ENCODE measurements at places on chromosomes 12 and 14.

DNA sequence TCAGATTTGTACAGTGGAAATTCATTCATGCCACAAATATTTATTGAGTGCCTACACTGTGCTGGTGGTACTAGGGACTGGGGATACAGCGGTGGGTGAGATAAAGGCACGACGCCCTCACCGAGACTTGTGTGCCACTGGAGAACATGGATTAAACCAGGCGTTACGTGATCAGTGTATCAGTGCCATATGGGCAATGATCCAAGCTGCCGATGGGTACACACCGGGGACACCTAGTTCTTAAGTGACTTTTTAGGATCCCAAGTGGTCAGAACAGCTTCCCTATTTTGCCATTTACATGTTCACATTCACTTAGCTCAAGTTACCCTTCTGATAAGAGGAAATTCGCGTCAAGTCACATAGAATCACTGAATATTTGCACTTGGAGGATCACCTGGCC is 236.7 kb downstream of the CACNA1C start:
- no peak for DNase-seq

DNA sequence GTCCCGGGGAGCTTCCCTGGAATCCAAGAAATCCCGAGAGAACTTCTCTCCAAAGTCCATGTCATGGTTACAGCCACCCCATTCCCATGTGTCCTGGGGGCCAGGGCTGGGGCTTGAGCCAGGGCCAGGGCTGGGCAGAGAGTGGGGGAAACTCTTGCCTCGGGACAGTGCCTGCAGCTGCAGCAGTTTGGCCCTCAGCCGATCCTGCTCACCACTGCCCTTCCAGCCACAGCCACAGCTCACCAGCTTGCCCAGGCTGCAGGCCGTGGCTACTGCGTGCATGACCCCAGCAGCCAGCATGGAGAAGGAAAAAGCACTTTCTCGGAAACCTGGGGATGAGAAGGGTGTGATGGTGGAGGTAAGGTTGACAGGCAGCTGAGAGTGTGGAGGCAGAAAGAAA is 3.5 kb downstream of the WNT10B start:
- no peak for DNase-seq

GRCh38 chr14:21902561-21903181 is 229.1 kb upstream of the OR4E1 start:
- peak; percentile 51 for DNase-seq

- peak; percentile 57 for DNase-seq
These were observed 289.2 kb downstream of the ADGRD1 start for GRCh38 chr12:131242741-131243496.

DNA sequence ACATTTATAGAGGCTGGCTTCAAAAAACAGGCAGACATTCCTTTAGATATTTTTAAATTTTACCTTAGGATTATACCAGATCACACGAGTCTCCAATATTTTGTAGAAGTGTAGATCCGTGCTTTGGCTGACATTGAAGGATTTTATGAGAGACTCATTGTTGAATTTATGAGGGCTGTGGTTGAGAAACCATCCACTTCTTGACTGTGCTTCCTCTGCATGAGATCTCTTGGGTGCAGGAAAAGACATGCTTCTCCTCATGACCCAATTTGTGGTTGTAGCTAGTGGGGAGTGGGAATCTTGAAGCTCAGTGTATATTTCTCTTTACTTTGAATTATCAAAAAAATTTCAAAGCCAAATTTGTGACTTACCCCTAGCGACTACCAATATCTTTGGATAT is 36.7 kb upstream of the NKX2-8 start:
- DNase-seq, result no peak

GRCh38 chr12:103546959-103547358 is 40.1 kb upstream of the STAB2 start:
- no peak for DNase-seq

DNA sequence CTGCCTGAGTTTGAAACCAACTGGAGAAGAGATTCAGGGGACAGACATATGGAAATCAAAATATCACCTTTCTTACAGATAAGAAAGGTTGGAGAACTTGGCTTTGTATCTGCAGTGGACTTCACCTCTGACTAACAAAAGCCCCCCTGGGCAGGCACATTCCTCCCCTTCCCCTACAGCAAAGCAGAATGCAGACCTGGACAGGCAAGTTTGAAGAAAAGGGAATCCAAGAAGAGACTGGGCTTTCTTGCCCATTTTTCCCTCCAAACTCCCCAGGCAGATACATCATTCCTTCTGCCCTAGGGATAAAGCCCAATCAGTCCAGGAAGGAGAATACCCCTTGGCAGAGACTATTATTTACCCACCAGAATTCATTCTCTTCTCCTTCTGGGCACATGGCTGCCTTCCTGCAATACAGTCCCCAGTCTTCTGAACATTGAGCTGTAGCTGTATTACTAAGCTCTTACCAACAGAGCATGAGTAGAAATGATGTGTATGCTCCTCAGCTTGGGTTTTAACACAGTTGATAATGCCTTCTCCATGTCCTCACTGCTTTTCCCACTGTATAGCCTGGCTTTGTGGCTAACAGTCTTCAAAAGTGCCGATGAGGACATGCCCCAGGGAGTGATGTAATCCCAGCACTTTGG is 17.4 kb upstream of the NAP1L1 start:
- DNase-seq, result no peak

DNA sequence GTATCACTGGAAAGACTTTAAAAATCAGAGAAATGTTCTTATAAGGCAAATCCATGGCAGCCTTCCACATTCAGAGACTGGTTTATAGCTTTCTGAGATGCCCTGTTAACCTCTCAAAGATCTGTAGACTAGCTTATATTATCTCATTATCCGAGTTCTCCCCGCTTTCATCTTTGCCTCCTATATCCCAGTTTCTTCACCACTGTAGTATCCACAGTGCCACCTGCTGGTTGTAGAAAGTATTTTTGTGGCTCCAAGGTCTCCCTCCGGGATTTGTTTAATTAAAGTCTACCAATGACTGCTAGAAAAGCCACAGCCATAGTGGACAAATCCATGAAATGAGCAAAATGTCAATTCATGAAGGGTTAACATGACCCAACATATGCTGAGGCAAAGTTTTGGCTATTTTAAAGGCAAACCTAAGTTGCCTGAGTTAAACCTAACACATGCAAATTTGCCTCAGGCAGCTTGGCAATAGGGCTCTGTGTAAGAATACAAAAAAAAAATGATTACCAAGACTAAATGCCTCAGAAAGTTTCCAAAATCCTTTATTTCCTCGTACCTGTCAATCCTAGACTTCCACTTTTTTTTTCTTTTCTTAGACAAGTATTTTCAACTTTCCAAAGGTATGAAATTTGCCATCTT is 218.8 kb upstream of the BMP4 start:
- peak; percentile 76 for DNase-seq

GRCh38 chr12:89821896-89822295 is 113.3 kb upstream of the ATP2B1 start:
- DNase-seq, result no peak

- DNase-seq, result no peak
These were observed 157.3 kb downstream of the AEBP2 start for GRCh38 chr12:19596434-19597166.

GRCh38 chr14:50452296-50452695 is 55.6 kb upstream of the CDKL1 start:
- no peak for DNase-seq

DNA sequence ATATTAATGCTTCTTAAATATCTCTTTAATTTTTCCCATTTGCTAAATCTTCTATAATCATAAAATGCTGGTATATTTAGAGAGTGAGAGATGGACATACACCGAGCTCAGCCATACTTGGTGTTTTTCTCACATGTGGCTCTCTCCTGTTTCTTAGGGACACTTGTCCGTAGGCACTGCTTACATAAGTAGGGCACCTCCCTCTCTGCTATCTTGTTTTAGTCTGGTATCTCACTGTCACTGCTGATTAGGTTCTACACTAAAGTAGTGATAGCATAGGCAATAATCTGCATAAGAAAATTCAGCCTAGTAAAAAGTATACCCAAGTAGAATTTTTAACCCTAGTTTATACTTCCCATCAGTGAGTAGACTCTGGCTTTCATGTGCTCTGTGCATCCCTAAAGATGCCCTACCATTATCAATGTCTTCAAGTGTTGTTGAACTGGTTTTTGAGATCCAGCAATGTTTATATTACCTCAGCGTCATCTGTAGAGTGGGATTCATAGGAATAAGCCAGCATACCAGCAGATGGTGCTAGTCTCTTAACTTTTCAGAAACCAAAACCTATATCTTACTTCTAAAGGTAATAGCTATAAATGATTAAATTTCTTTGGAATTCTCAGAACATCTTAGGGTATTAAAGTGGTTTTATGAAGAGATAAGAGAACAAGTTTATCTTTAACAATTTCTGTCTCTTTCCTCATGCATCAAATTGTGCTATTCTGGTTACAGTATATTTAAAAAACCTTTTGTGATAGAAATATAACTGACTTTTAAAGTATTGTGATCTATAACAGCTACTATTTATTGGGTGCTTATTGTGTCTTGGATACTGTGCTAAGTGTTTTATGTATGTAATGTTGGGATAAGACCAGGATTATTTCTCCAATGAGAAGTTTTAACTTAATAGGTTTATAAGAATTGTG is 32.9 kb downstream of the ARID2 start:
- DNase-seq, result peak; percentile 45

GRCh38 chr12:116520801-116521471 is 38.2 kb upstream of the MAP1LC3B2 start:
- DNase-seq, result no peak

- no peak for DNase-seq
These were observed 20.9 kb upstream of the CNIH1 start for GRCh38 chr14:54462048-54462447.

DNA sequence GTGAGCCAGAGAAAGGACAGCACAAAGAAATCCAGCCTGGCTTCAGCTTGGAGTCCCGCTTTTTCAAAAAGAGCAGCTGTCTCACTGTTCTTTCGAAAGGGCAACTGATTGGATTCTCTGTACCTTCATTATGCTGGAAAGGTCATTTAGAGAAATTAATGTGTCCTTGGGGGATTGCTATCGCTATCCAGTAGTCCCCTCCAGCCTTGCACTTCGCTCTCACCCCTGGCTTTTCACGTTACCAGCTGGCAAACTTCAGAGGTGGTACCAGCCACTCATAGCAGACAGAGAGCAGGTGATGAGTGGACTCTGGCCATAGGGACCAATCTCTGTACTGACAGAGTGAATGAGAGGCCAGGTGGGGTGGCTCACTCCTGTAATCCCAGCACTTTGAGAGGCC is 11.8 kb upstream of the NUAK1 start:
- DNase-seq, result no peak

GRCh38 chr14:104686624-104687517 is 2.5 kb upstream of the INF2 start:
- DNase-seq, result peak; percentile 66

- DNase-seq, result no peak
These were observed 24.5 kb downstream of the RNASE10 start for GRCh38 chr14:20529806-20530205.

GRCh38 chr14:73762375-73762822 is 48.2 kb upstream of the PNMA1 start:
- DNase-seq, result no peak

DNA sequence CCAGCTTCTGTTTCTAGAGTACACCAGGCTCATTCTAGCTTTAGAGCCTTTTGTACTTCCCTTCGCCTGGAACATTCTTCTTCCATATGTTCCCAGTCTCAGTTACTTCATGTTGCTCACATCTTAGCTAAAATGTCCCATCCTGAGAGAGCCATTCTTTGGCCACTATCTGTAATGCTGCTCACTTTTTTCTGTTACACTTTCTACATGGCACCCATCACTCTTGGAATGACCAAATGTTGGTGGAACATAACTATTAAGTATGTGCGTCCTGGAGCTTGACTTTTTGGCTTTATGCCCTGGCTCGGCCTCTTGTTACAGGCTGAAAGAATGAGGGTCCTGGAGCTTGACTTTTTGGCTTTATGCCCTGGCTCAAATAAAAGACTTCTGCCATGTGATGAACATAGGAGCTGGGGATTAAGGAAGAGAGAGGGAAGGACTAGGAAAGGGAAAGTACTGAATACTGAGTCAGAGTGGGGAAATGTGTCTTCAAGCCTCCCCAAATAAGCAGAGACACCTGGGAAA is 442.9 kb upstream of the ATP2B1 start:
- DNase-seq, result no peak

- no peak for DNase-seq
These were observed 115.4 kb upstream of the MYL2 start for GRCh38 chr12:111035578-111036301.

DNA sequence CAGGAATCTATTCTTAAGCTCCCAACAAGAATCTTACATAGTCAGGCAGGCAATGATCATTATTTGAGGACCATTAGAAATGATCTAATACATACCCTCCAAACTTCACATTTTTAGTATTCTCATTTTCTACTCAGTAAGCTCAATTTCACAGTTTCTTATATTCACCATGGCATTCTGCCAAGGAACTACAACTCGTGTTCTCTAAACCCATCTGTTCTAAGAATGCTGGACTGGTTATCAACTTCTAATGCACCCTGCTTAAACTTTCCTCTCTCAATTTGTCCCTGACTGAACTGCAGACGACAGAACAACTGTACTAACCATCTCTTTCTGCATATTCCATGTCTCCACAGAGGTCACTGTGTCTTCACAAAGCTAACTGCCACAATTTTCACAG is 58.6 kb downstream of the GXYLT1 start:
- DNase-seq, result no peak

DNA sequence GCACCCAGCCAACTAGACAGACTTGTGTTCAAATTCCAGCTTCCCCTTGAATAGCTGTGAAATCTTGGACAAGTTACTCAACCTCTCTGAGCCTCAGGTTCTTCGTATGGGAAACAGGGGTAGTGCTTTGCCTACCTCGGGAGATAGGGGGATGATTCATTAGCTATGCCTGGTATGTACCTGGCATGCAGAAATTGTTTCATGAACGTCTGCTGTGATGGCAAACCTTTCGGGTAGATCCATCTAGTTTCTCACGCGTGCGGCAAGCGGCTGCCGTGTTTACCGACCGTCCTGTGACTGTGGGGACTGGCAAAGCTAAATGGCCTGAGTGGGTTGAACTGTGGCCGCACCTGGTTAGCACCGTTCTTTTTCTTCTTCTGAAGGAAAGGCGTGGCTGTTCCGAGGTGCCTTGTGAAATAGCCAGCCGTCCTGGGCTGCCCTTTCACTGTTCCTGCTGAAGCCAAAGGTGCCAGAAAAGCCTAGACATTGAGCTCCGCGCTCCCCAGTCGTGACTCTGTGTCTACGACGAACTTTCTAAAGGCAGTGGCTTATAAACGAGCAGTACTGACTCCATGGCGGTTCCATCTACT is 40.6 kb upstream of the MED13L start:
- no peak for DNase-seq

GRCh38 chr12:27756670-27757195 is 23.3 kb upstream of the KLHL42 start:
- no peak for DNase-seq

DNA sequence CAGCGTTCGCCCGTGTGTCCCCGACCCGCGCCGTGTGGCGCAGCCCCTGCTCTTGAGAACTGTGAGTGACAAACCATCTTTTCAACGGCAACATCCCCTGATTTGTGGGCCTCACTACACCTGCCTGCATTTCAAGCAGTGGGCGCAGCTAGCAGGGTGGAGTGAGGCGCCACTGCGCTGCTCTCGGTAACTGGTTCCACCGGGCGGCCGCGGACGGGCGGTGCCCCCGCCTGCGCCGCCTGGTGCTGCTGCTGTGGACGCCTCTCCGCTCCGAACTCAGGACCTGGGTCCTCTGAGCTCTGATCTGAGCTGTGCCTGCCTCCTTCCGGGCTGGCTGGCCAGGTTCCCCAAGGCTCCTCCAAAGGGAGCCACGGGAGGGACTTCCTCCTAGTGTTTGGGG is 5.9 kb upstream of the DEGS2 start:
- no peak for DNase-seq

Data from head of caudate nucleus (tissue), 42 donors.